LHCN-M2 (cell line): ENCODE measurements at places on chromosomes 5 and 9. TPM values are rescaled to one million over a fixed set of nuclear protein-coding genes. Genes with fewer than 3 reads are reported as not detected.
A peak's percentile ranks its signal among the peaks of the same experiment; 100 is the strongest.

DNA sequence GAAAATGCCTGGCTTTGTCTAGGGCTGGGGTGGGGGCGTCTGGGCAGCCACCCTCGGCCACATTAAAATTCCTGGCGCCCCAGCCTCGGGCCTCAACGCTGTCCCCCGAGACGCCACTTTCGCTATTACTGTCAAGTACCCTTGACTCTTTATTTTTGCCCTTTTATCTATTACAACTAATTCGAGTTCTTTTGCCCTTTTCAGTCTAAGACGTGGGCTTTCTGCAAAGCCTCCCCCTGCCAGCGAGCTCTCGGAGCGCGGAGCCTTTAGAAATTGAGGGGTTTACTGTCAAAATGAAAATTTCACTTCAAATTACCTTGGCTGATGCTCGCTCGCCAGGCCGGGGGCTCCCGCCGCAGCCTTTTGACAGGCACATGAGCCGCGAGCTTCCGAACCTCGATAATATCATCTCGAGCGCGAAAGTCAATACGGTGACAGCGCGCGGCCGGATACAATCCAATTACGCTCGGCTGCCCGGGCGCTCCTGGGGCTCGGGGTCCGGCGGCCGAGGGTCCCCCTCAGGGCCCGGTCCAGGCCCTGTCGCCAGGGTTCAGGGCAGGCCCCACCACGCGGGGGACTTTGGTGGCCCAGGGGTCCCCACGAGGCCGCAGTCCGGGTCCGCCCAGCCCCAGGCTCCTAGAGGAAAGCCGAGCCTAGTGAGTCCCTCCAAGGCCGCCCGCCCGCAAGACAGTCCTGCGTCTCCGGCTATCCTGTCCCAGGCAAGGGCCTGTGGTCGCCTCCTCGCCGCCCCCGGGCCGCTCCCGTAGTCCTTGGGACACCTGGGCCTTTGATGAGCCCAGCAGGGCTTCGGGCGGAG lies 6.7 kb downstream of the IRX4 start:
- no peak for DNase-seq

DNA sequence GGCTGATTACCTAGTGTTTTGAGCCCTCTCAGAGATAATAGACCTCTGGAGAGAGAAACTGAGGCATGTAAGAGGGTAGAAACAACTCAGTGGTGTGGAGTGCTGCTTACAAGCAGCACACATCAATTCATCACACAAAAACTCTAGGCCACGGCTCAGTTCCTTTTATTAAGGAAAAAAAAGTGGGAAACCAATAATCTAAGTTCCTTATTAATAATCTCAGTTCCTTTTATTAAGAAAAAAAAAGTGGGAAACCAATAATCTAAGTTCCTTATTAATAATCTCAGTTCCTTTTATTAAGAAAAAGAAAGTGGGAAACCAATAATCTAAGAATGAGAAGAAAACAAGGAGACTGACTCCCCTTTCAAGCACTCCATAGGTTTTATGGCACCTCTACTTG lies 28.0 kb downstream of the TXNDC8 start:
- no peak for DNase-seq

- no peak for DNase-seq
Observed at GRCh38 chr5:160287378-160288051, 24.8 kb downstream of the CCNJL start.

- no peak for DNase-seq
Observed at GRCh38 chr9:91902475-91903125, 47.4 kb downstream of the ROR2 start.

DNA sequence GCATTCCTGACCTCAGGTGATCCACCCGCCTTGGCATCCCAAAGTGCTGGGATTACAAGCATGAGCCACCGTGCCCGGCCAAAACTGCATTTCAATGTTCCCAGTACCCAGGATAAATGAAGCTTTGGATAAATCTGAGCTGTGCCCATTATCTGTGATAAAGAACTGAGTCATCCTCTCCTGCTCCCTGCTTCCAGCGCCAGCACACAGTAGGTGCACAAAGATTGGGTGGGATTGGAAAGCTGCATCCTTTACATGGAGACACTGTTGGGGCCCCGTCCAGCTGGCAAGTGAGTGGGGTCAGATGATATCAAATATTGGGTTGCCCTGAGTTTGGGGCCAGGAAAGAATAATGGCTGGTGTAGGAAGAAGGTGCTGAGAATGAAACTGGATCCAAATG lies 17.4 kb downstream of the SH2D3C start:
- DNase-seq, result no peak

GRCh38 chr9:108618906-108619550 lies 236.8 kb downstream of the ACTL7B start:
- peak; percentile 79 for DNase-seq

- DNase-seq, result no peak
Observed at GRCh38 chr9:129945314-129945713, 97.7 kb downstream of the FNBP1 start.

- DNase-seq, result no peak
Observed at GRCh38 chr5:104111632-104112031, 549.0 kb upstream of the NUDT12 start.

- DNase-seq, result no peak
Observed at GRCh38 chr5:91164424-91164823, 218.7 kb downstream of the ARRDC3 start.

DNA sequence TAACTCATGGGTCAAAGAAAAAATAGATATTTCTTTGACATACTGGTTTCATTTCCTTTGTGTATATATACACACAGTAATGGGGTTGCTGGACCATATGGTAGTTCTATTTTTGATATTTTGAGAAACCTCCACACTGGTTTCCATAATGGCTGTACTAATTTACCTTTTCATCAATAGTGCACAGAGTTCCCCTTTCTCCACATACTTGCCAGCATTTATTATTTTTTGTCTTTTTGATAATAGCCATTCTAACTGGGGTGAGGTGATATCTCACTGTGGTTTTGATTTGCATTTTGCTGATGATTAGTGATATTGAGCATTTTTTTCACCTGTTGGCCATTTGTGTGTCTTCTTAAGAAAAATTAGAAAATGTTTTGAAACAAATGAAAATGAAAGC lies 78.4 kb upstream of the CKMT2 start:
- no peak for DNase-seq

DNA sequence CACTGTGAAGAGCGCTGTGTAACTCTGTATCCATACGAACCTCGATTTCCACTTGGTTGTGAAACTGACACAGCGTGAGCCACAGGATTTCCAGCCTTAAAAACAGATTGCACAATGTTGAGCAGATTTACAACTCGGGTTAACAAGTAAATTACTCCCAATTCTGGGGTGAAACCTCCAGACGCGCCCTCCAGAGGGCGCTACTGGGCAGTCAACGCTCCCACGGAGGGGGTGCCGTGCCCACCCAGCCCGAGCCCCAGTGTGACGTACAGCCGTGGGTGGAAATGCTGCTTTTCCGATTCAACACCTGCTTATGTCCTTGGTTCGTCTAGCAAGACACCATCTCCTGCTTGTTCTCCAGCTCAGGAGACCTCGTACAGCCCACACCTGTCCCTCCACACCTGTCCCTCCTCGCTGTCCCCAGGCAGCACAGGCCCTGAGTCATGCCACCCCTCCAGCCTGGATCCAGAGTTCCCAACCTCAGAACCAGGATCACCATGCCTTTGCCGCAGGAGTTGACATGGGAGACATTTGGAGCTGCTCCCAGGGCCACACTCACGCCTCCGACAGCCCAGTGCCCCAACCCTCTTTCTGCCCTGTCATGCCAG lies 34.4 kb upstream of the SLC6A3 start:
- peak; percentile 11 for DNase-seq

DNA sequence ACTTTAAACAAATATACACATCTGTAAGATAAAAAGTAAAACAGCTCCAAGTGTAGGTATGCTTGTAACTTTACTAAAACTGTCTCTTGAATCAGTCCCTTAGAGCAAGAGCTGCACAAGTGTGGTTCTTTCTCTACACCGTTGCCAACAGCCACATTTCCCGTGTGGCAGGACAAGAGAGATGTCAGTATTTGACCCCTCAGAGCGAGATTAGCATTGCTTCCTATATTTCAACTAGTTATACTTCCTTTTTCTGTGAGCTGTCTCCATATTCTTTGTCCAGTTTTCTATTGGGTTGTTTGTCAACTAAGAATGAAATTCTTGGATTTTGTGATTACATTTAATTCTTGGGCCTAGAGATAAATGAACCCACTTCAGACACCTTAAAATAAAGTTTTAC lies 8.0 kb downstream of the PLIN2 start:
- DNase-seq, result no peak

DNA sequence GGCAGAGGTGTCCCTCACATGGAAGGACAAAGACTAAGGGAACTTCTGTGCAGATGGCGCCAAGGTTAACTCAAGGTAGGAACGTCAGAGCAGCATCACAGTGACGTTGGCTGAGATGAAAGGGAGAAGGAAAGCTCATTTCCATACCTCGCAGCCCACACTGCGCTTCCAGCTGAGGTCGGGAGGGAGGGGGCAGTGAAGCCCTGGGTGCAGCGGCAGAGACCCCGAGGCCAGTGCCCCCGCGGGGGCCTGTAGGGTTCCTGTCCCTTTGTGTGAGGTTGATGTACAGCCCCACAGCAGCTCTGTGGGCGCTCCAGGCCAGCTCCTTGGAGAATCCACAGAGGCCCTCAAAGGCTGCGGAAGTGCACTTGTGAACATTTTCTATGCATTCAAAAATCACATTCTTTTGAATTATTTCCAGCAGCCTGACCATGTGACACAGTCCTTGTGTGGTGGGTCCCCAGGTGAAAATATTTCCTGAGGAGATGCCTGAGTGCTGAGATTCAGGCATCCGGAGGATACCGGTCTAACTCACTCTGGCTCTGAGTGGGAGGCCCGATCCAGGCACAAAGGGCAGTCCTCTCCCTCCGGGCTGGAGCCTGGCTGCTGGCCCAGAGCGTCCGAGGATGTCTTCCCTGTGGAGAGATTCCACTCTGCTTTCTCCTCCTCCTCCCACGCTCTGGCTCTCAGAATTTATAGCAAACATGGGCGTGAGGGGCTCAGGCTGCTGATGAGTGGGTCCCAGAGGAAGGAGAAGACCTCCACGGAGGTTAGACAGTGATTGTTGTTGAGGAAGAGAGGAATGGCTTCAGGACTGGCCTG lies 150.7 kb downstream of the ICE1 start:
- DNase-seq, result no peak

DNA sequence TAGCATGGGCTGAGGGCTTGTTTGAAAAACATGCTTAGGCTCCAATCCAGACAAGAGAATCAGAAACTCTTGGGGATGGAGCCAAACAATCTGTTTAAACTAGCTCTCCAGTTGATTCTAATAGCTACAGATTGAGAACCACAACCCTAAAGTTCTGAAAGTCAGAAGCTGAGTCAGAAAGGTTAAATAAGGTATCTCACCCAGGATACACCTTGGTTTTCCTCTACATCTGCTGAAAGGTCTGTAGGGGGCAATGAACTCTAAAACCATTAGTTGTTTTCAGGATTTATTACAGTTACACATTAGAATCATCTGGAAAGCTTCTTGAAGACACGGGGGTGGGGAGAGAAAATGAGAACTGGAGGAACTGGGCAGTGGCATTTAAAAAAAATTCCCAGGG lies 5.7 kb downstream of the GFM2 start:
- DNase-seq, result peak; percentile 4

DNA sequence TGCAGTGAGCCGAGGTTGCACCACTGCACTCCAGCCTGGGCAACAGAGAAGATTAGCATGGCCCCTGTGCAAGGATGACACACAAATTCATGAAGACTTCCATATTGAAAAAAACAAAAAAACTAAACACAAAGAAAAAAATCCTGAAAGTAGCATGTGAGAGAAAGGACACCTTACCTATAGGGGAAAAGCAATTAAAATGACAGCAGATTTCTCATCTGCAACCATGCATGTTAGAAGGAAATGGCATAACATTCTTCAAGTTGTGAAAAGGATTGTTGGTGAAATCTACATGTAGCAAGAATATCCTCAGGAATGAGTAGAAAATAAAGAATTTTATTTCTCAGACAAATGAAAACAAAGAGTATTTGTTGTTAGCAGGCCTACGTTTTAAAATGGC lies 13.4 kb upstream of the ZNF169 start:
- no peak for DNase-seq

DNA sequence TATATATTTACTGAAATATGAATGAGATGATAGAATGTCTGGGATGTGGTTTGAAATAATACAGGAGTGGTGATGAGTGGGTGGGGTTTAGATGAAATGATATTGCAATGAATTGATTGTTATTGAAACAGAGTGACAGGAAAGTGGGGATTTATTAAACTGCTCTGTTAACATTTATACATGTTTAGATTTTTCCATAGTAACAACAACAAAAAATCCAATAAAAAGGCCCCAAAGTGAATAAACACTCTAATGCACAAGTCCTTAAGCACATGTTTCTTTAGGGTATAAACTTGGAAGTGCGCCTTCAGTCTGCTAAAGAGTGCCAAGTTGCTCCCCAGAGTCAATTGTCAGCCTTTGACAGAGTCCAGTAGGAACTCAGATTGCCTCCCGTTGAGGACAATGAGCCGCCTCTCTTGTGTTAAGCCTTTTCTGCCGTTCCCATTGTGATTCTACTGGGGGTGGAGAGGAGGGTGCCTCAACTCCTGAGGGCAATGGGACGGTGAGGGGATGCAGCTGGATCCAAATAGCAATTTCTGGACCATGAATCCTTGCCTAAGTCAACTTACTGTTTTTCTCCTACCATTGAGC lies 112.3 kb downstream of the SLC28A3 start:
- no peak for DNase-seq

DNA sequence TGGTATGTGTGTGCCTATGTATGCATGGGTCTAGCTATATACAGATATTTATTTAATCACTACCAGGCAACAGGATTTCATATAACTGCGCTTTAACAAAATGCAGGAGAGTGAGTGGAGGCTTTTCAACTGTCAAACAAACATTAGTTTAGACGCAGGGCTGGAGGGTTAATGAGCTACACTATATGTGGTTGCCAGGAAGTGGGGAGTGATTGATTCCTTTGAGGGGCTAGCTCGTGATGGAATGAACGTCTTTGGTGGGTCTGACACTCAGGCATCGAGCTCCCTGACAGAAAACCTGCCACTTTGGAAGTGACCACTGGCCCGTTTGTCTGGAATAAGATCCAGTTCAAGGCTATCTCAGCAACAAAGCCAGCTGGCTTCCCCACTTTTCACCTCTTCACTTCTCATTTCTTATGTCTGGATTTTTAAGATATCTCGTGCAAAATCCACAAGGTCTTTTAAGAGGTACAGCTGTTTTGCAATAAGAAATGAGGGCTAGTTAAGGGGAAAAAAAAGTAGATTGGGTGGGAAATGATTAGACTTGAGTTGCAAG lies 78.0 kb downstream of the CFAP77 start:
- no peak for DNase-seq

DNA sequence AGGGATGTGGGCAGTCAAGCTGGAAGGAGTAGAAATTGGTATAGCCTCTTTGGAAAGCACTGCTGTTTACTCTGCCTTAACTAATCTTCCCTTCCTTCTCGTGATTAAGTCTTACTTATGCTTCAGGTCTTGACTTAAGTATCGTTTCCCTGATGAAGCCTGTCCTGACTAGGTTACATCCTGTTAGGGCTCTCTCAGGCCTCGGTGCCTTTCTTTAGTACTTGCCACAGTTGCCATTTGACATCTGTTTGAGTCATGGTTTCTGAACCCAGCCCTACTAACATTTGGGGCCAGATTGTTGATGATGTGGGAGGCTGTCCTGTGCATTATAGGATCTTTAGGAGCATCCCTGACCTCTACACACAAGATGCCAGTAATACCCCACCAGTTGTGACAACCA lies 94.4 kb downstream of the GAPVD1 start:
- DNase-seq, result no peak

FOXD4 gene
- total RNA-seq, result 0.06 and 0.52 TPM in 2 replicates

HSD17B3 gene
- total RNA-seq, result not detected in 2 replicates

PDGFRB gene
- total RNA-seq, result 7.9 and 8.7 TPM in 2 replicates

PAEP gene
- total RNA-seq, result not detected in 2 replicates

NUDT12 gene
- total RNA-seq, result 17.2 and 19.5 TPM in 2 replicates

SLC4A9 gene
- not detected in 2 replicates for total RNA-seq

ZNF883 gene
- total RNA-seq, result 0.51 and 1.0 TPM in 2 replicates

ZFAND5 gene
- 59.8 and 67.0 TPM in 2 replicates for total RNA-seq

TERT gene
- total RNA-seq, result 173 and 177 TPM in 2 replicates

TESK1 gene
- 21.7 and 26.8 TPM in 2 replicates for total RNA-seq

ORM2 gene
- total RNA-seq, result not detected in 2 replicates
